ENCODE measurements at places on chromosomes 1 and 21. TPM values are rescaled to one million over a fixed set of nuclear protein-coding genes. Genes with fewer than 3 reads are reported as not detected.

- DNase-seq = no peak
Observed at GRCh38 chr1:206411321-206411720, 59.0 kb upstream of the IKBKE start.

DNA sequence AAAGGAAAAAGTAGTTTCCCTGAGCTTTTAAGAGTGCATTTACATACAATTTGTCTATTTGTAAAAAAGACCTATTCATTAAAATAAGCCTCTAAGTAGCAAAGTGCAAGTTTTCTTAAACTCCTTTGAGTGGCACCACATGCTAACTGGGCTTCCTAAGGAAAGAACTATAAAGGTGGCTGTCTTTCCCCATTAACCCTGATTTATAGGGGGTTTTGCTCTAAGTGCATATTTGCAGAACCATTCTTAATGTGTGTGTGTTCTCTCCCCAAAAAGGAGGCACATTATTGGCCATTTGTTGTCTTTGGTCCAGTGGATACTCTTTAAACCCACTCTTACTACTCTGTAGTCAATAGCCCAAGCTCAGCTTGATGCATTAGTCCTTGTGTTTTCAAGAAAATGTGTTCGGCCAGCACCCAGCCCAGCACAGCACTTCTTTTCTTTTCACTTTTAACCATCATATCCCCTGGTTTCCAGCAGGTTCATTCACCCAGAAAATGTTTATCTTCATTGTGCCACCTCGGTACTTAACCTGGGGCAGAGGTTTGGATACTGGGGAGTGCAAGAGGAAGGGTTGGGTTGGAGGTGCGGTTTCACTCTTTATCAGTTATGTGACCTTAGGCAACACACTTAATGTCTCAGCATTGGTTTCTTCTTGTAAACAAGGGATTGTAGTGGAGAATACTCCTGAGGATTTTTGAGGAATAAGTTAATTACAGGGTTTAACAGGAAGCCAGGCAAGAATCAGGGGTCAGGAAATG, 161.9 kb upstream of the UBE2U start:
- DNase-seq = no peak

DNA sequence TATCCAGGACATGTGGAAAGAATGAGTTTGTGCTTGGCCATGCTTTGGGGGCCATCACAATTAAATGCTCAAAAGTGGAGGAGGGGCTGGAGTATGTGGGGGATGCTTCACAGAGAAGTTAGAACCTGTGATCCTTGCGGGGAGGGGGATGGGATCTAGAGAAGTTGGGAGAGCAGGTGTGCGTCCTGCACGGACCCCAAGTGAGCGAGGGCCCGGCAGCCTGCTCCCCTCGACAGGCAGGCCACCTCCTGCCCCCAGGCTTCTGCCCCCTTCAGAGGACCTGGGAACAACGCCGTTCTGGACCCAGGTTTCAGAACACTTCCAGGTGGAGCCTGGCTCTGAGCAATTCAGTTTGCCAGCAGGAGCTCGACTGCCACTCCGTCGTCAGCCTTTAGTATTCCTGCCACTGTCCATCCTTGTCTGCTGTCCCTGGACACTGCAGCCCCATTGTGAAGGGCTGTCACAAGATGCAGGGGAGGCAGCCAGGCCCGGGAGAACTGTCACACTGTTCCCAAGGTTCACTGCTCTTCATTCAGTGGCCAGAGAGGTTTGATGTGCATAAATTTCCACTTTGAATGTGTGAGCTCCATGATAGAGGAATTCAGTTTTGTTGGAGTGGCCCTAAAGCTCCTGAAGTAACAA, 112.2 kb downstream of the DHRS3 start:
- no peak for DNase-seq

DNA sequence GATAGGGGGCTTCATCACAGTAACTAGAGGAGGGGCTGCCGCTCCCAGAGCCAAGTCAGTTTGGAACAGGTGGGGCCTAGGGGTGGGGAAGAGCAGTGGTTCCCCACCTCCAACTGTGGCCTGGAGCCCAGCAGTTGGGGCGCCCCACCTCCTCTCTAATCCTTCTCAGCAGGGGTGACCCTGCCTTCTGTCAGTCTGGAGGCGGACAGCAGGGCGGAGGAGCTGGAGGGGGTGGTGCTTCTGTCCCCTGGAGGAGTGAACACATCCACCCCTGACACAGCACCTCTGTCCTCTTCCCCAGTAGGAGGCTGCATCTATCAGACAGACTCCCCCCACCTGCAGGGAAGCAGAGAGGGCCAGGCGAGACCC, 73.8 kb downstream of the MRPL37 start:
- DNase-seq = no peak

Gene CELA3A
- not detected for total RNA-seq

- DNase-seq = no peak
Observed at GRCh38 chr1:84103197-84103992, 40.7 kb upstream of the PRKACB start.

- DNase-seq = no peak
Observed at GRCh38 chr1:243520831-243521230, 265.0 kb downstream of the SDCCAG8 start.

- no peak for DNase-seq
Observed at GRCh38 chr1:195415584-195415983, 1192.7 kb downstream of the KCNT2 start.

Gene OR2L8
- 0.53 TPM for total RNA-seq

DNA sequence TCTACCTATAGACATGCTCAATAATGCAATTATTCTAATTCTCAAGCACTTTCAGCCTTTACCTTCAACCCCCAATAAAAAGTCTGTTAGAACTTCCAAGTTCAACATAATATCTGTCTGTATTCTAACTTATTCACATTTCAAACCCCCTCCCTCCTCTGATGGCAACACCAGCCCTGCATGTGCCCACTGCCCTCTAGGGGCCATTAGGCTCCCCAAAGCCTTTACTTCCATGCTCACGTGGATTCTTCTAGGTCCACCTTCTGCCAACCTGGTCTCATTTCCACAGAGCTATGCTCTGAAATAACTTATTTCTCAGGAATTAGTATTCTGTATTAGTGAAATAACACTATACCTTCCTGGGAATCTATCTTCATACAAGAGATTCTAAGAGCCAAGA, 22.2 kb upstream of the KPRP start:
- DNase-seq = no peak

DNA sequence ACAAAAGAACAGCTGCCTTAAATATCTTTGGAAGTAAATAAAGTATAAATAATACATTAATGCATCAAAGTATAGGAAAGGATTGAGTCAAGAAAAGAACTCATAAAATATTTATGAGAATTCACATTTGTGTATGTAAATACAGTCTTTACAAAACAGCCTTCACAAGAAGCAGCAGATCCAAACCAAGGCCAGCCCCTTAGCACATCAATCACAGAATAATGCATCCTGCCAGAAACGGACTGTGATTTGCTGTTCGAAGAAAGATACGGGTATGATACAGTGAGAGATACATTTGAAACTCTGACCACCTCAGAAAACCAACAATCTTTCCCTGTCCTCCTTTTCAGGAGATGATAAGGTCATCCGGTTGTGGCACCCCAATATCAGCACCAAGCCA, 70.9 kb downstream of the WDR64 start:
- no peak for DNase-seq

GRCh38 chr1:242057745-242058115, 58.8 kb upstream of the MAP1LC3C start:
- DNase-seq = no peak

DNA sequence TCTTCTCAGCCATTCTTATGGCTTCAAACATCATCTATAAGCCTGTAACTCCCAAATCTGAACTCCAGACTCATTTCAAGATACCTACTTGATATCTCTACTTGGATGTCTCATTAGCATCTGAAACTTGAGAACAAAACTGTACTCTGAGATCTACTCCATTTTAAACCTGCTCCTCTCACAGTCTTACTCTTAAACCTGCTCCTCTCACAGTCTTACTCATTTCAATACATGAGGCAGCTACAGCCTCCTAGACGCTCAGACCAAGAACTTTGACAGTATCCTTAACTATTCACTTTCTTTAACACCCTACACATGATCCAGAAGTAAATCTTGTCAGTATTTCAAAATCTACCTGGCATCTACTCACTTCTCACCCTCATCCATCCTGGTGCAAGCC, 54.3 kb downstream of the NBPF6 start:
- DNase-seq = no peak

DNA sequence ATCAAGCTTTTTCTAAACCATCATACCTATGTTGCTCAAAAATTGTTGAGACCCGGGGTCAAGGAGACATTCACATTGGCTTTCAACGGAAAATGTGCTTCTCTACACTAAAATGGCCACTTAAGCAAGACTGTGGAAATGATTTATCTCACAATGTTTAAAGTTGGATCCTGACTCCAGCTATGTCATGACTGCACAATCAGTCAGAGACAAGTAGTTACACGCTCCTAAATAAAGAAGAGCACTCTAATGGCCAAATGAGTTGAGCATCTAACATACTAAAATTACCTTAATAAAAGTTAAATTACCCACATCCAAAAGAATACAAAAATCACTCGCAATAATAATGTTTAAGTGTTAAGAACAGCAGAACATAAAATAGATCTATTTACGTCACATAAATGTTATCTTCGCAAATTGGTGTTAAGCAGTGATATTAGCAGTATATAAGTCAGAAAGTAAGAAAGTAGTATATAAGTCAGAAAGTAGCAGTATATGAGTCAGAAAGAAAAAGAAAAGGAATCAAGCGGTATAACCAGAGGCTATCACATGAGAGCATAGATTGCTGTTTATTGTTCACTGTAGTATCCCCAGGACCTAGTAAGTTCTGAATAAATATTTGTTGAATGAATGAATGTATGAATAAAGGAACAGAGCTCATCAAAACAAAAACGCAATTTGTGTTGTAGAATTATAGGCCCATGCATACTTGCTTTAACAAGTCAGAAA, 28.4 kb downstream of the ZNF281 start:
- DNase-seq = no peak

- DNase-seq = no peak
Observed at GRCh38 chr21:29018540-29018939, 609 bp downstream of the RWDD2B start.

GRCh38 chr1:52798331-52798730, 44.2 kb upstream of the ZYG11A start:
- no peak for DNase-seq

Gene KIF17
- 2.0 TPM for total RNA-seq

- no peak for DNase-seq
Observed at GRCh38 chr1:53328541-53329499, 950 bp upstream of the LRP8 start.

DNA sequence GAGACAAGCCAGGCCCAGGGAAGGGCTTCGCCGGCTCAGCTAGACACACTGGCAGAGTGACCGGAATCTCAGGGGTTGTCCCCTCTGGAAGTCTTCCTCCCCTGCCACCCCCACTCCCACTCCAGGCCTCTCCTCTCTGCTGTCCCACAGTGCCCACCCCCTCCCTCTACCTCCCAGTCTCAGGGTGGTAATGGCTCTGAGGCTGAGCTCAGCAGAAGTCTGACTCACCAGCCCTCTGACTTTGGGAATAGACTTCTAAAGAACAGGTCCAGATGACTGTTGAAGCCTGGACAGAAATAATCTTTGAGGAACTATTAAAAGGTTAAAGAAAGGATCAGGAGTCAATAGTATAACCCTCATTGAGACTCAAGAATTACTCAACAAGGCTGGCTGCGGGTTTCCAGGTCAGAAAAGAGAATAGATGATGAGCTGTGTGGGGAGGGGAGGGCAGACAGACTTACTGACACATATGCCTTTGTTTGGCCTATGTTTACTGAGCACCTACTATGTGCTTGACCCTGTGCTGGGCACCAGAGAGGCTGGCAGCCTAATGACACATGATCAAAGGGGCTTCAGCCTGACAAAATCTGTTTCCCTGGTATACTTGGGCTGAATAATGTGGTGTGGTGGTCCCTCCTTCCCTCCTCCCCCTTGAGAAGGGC, 8.2 kb downstream of the HCRTR1 start:
- no peak for DNase-seq

Gene MATN1
- 0.85 TPM for total RNA-seq

Gene BACE2
- total RNA-seq = 81.5 TPM

DNA sequence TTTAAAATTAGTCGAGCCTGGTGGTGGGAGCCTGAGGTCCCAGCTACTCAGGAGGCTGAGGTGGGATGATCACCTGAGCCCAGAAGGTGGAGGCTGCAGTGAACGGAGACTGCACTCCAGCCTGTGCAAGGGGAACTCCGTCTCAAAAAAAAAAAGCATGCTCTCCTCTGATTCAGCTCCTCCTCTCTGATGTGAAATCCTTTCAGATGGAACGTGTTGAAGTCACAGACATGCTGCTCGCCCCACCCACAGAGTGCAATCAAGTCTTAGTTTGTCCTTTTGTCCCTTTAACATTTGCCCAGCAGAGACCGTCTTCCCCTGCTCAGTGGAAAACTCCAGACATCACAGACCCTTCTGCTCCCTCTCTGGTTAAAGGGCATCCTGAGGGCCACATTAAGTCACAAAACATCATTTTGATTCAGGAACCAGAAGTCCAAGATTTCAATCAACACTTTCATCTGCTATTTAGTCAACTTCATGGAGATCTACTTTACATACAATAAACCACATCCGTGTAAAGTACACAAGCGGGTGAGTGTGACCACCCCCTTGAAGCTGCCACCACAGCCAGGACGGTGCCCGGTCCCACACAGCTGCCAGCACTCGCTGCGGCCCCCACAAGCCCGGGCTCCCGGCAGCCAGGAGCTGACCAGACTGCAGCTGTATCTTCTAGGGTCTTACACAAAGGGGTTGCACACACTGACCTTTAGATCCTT, 18.9 kb upstream of the RNF223 start:
- DNase-seq = no peak

All from urinary bladder (tissue), 4 donors.